Liver (tissue), 10 donors: ENCODE measurements at places on chromosomes 2 and 18.
A peak's percentile ranks its signal among the peaks of the same experiment; 100 is the strongest.

DNA sequence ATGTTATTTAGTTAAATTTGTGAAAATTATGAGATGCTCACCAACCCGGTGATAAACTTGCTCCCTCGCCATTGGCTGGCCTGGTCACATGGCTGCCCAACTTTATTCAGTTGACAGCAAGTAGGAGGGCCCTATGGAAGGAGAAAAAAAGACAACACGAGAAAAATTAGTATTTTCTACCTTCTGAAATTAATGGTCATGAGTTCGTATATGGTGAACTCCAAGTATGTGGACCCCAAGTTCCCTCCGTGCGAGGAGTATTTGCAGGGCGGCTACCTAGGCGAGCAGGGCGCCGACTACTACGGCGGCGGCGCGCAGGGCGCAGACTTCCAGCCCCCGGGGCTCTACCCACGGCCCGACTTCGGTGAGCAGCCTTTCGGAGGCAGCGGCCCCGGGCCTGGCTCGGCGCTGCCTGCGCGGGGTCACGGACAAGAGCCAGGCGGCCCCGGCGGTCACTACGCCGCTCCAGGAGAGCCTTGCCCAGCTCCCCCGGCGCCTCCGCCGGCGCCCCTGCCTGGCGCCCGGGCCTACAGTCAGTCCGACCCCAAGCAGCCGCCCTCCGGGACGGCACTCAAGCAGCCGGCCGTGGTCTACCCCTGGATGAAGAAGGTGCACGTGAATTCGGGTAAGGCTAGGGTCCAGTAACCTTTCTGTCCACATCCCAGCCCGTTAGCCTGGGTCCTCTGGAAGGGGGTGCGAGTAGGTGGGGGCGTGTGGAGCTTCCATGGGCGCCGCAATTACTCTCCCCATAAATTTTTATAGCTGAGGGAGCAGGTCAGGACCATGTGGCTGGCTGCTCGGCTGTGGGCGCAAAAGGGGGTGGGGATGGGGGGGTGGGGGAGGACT is at the start of gene HOXD4:
HOXD4 (plus strand) TSS at position 109 of the 846 bp plus-strand sequence; CDS start at position 193, 84 bp downstream.
- DNase-seq: no peak

- no peak for DNase-seq
Observed at GRCh38 chr2:148726228-148726627, 81.7 kb downstream of the EPC2 start.

DNA sequence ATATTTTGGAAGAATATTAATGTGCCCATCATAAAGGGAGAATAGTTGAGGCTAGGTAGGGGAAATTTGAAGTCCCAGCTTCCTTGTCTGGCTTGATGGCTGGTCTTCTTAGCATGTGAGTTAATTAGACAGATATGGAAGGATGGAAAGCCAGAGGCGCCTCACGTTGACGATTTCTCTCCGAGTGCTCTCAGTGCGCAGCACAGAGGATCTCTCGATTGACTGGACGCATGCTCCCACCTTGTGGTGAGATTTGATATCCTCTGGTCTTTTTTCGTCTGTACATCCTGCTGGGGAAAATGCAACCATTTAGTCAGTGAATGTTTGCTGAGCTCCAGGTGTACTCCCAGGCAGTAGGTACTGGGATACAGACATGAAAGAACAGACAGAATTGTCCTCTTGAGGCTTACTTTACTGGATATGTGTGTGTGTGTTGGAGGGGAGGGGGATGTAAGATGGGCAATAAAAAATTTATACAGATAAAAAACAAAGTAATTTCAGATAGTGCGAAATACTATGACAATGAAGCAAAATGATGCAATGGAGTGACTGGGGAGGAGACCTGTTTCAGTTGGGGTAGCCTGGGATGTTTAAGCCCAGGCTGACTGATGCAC is 66.9 kb upstream of the ZNG1B start:
- DNase-seq: peak; percentile 49

GRCh38 chr18:33051407-33051806 is 278.6 kb upstream of the KLHL14 start:
- no peak for DNase-seq

- DNase-seq: no peak
Observed at GRCh38 chr18:74395006-74395405, 62.1 kb downstream of the DIPK1C start.

DNA sequence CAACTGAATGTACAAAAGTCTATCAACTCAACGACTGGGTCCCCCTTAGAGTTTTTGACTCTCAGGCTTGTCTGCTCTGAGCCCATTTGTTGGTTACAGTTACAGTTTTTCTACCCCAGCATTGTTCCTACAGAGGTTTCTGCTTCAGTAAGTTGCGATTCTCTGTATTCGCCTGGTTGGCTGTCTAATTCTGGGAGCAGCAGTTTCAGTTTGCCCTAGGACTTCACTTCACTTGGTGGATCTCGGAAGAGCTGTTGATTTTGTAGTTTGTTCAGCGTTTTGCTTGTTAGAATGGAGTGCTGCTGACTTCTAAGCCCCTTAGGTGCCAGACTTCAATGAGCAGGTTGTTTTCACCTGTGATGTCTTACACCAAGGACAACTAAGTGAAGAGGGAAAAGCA is 296.5 kb upstream of the EPAS1 start:
- DNase-seq: peak; percentile 24

DNA sequence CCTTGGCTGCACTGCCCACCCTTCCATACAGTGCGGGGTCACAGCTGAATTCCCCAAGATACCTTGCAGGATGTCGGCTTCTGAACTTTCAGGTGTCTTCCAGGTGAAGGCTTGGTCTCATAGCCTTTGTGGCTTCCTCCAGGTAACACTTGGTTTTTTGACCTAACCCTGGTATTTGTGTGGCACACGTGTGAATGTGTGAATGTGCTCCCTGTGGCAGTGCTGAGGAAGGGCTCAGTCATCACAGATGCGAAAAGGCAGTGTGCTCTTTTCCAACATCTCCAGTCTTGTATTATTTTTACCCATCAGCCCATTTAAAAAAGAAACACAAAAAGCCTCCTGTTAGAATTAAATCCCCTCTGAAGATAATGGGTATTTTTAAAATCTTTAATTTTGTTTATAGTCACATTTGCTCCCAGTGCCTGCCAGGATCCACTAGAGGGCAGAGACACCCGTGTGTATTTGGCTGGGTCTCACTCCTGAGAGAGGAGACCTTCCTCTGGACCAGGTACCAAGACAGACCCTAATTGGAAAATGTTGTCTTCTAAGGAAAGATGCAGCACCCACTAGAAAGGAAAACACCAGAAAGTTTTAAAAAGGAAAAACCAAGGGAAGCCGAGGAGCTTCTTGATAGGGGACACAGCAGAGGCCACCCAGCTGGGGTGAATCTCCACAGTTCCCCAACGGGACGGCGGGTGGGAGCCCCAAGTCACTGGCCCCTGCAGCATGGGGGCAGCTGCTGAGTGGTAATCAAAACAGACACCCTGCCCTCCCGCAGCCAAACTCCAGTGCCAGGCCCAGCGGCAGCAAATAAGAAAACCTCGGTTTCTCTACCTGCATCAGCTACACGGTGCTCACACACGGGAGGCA is 27.7 kb downstream of the FAM110C start:
- DNase-seq: no peak

GRCh38 chr2:3021720-3022119 is 355.9 kb downstream of the EIPR1 start:
- DNase-seq: no peak

- DNase-seq: no peak
Observed at GRCh38 chr18:41886126-41886807, 68.8 kb upstream of the PIK3C3 start.

DNA sequence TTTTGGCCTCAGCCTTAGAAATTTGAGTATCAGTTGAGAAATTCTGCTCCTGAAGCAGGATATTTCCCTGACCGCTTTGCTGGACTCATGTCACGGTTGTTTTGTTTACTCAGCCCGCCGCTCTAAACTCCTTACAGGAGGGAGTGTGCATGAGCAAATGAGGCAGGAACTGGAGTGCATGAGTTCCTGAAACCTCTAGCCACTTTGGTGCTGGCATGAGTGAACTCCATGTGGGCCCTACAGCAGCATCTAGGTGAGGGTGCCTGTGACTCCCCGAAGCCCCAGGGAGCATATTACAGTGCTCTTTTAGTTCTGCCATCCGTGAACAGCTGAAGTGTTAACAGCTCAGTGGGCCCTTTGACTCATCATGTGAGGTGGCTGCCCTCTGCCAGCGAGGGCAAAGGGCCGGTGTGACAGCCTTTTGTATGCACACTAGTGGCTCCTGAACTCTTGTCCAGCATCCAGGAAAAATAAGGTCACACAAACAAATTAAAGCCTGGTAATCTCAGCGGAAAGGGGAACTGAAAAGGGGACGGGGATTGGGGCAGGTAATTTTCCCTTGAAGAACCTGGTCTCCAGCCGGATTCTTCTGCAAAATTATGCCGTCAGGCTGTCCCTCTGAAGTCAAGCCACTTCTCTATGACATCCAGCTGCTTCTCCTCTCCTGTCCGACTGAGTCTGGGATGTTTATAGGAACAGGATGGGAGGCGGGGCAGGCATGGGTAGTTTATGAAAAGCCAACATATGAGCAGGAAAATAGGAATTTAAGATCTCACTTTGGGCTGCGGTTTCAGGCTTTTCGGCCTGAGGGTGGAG is 1668.7 kb downstream of the SUCLG1 start:
- DNase-seq: peak; percentile 42

DNA sequence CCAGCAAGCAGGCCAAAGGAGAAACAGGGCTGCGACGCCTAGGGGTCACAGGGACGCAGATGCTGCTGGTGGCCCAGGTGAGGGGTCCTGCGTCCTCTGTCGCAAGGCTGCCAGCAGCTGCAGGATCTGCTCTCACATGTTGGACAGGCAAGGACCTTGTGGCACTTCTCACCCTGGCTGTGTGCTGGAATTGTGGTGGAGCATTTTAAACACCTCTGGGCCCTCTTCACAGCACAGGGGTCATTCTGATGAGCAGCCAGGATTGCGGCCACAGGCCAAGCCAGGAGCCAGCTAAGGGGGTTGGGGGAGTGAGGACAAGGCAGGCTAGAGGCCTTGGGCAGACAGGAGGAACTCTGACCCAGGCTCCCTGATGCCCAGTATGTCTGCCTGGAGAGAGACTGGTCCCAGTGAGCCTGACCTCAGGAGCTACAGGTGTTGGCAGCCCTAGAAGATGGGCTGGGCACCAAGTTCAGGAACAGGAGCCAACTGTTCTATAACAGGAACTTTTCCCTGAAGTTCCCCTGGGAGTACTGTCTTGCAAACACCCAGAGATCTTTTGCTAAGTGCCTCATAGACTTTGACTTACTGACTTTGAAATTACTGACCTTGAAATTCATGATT is 40.2 kb downstream of the EFR3B start:
- no peak for DNase-seq

DNA sequence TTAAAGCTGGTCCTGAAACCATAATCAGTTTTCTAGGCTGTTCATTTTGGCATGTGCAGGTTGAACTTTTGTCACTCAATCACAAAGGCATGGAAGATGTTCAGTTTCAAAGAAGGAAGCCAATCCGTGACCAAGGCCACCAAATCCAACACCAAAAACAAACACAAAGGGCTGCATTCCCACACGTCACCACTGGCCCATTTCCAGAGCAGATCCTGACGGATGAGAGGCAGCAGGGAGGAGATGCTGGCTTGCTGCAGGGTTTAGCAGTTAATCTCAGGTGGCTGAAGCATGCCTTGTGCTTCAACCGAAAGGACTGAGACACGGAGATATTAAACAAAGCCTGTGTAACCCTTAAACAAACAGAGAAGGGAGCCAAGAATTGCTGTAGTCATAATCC is 191.9 kb upstream of the CTAGE1 start:
- DNase-seq: no peak
